ENCODE measurements at places on chromosomes 7 and 10.

- DNase-seq: no peak
Measured at GRCh38 chr10:76209135-76209534, 777.7 kb downstream of the LRMDA start.

- DNase-seq: no peak
Measured at GRCh38 chr10:69863580-69863979, 61.9 kb downstream of the COL13A1 start.

DNA sequence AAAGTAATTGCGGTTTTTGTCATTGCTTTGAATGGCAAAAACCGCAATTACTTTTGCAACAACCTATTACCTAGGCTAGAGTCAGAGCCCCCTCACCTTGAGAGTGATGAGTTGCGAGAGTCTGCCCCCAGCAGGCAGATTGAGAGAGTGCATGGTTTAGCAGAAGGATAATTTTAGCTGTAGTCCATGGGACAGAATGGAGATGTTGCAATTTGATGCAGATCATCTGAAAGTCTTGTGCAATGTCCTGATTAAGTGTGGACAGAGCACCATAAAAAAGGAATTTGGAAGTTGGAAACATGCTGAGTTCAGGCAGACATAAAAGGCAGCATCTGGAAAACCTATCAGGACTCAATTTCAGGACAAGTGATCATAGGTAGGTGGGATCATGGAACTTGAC is 48.7 kb downstream of the GPR141 start:
- DNase-seq: peak; percentile 20

GRCh38 chr10:687583-688311 is 1.7 kb downstream of the DIP2C start:
- no peak for DNase-seq

DNA sequence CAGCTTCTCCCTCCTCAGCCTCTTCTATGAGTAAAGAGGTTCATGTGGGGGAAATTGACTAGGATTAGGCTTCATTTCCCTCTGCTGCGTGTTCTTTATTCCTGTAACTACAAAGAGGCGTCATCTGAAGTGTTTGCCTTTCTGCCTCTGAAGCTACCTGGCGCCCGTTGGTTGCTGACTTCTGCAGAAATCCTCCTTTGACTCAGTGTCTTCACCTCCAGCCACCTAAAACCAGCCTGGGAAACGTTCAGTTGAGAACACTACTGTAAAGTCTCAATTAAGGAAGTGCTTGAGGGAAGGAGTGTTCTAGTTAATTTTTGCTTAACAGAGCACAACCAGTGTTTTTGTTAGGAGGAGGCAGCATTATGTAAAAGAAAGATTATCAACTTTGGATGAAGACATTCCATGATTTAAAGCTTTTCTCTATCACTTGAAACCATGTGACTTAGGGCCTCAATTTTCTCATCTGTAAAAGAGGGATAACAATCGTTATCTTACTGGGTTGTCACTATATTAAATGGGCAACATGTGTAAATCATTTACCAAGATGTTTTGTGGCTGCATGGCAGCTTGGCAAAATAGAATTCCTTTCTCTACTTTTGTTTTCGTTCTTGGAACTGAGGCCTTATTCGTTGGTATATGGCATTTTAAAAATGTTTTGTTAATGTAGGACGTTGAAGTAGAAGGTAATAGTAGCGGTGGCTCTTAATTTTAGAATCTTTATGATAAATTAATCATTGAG is 642.9 kb downstream of the SDK1 start:
- DNase-seq: no peak
